ENCODE measurements at places on chromosomes 2 and 18.

DNA sequence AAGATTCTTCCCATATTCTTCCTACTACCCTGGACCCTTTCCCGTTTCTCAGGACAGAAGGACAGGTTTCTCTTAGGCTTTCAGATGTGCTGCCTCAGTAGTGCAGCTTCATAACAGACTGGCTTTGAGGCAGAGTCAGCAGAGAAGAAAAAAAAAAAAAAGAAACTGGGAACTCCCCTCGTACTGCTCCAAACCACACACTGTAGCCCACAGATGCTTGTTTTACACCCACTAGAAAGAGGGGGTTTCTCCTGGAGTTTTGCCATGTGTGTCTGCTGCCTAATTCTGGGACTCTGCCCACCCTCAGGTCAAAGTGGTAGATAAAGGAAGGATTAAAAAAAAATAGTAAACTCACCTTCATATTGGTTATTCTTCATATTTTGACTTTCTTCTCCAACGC, 95.9 kb downstream of the NCOA1 start:
- DNase-seq, result no peak

GRCh38 chr2:74768401-74768914, 65.5 kb upstream of the HK2 start:
- DNase-seq, result peak; percentile 39

DNA sequence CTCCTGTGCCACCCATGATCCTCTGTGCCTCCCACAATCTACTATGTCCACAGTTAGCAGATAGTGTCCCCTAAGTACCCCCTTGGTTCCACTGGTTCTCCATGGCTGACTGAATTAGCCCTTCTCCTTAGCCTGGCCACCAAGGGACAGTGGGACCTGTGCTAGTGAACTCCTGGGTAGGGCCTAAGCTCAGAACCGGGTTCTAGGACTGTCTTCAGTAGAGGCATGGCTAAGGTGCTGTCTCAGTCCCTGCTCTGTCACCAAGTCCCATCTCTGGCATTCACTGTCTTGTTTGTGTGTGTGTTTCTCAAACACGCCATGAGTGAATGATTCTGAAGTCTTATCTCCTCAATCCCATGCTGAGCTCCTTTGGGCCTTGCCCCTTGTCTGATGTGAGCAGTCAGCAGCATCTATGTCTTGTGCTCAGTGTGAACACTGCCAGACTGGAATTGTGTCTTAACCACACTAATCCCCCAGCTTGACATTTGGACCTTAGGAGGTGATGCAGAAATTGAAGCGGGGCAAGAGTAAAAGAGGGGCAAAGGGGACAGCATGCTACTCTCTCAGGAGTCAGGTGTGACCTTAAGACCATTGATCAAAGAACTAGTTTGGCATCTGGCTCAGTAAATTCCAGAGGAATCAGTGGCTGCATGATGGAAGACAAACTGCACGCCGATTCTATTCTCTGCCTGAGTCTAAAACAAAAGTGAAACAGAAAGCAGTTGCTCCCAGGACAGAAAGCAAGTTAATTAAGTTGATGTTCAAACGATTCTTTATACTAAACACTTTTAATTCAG, 190.5 kb downstream of the ALPK2 start:
- DNase-seq, result no peak

GRCh38 chr18:62767321-62767720, 52.0 kb downstream of the PHLPP1 start:
- no peak for DNase-seq

- no peak for DNase-seq
Measured at GRCh38 chr18:41537666-41538065, 417.4 kb upstream of the PIK3C3 start.

DNA sequence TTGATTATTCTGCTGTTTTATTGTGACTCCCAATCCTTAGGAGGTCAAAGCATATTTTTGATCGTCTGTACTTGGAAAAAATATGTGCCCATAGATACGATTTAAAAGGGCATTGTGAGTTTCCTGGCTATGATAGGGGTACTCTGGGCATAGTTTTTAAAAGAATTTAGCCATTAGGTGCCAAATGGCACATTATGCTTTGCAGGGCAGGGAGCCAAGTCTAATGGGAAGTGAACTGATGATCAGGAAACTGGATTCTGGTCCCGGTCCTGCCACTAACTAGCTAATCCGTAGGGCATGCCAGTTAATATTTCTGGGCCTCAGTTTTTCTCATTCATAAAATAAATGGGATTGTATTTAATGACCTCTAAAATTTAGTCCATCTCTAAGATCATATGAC, 189.3 kb downstream of the LTBP1 start:
- no peak for DNase-seq

DNA sequence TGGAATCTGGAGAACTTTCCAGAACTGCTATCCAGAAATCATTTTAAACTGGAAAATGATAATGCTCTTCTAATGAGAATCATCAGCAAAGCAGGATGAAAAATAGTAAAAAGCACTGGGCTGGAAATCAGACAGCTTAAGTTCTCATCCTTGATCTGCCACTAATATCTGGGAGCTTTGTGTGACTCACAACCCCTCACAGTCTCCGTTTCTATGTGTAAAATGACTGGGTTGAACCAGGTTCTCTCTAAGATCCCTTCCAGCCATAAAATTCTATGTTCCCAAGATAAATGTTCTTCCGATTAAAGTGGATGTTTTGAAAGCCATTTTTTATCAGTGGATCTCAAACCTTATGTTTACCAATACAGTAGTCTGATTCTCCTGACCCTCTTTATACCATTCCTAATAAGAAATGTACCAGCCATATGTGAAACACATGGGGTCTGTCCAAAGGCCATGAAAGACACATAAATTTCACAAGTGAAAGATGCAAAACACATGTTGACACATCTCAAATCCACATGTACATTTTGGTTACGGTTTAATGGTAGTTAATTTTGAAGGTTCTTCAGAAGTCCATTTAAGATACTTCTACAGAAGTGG, 188.8 kb downstream of the EN1 start:
- peak; percentile 7 for DNase-seq

GRCh38 chr2:18800240-18800971, 211.0 kb upstream of the NT5C1B start:
- no peak for DNase-seq

DNA sequence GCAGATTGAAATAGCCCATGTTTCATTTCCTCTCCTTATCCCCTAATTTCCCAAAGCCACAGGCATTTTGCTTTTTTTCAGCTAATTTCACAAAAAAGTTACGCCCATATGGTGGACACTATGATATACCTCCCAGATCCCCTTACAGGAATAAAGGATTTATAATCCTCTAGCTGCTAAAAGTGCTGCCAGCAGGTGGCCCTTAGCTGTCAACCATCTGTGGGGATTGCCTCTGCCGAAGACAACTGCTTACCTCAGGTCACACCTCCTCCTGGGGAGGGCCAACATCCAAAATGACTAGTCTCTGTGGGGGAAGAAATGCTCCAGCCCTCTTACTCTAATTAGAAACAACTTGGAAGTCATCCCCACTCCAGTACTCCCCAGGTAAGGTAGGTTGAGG, 61.0 kb upstream of the EPB41L3 start:
- DNase-seq, result no peak

DNA sequence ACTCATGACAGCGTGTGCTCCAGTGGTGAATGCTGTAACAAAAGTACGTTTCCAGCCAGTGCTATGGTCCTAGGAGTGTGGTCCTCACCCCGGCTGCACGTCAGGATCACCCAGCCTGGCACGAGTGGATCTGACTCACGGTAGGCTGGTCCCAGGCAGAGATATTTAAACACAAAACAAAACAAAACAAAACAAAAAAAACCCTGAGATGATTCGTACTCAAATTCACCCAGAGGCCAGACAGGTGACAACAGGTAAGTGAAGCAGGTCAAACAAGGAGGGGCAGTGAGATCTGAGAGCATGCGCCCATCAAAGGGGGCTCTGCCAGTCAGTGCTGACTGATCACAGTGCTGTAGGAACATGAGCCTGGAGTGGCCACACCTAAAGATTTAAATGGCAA, 43.2 kb downstream of the C2orf76 start:
- DNase-seq, result no peak

DNA sequence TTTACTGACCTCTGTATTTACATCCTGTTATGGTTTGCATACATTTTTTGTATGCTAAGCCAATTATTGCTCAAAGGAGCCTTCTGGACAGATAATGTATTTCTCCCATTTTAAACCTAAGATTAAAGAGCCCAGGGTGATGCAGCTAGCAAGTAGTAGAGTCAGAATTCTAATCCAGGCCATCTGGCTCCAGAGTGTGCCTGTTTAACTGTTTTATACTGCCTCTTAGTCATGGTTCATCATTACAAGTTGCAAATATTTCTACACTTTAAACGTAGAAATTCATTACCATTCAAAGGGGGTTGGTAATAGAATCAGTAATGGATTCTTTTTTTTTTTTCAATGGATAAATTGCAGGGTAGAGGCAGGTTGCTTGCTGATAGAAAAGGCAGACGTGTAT, 52.4 kb downstream of the EPC2 start:
- DNase-seq, result no peak

- no peak for DNase-seq
Measured at GRCh38 chr2:213004197-213004821, 147.1 kb downstream of the IKZF2 start.

DNA sequence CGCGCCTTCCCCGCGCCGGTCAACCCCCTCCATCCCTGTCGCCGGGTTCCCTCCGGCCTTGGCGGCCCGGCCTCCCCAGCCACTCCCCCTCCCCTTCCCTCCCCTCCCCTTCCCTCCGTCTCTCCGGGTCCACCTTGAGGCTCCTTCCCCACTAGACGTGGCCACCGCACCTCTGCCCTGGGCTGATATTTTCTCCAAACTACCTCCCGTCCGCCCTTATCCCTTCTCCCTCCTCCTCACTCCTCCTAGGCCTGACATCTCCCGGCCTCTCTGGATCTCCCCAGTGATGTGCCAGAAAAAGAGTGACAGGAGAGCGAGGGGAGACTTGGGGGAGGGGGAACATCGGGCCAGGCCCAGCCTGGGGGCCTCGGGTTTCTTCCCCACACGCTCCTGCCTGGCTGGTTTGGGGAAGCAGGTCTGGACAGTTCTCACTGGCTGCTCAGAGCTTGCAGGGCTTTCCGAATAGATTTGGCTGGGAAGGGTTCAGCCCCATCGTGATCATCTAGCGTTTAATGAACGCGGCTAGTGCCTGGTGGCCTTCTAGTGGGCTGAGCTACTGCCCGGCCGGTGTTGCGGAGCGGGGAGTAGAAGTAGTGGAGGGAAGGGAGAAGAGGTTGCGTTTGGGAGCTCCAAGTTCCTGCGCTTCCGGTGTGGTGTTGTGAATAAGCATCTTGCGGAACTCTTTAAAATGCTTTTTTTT, 641 bp downstream of the MAPRE3 start:
- DNase-seq, result no peak
